ENCODE measurements at places on chromosomes 3 and 15. TPM values are rescaled to one million over a fixed set of nuclear protein-coding genes. Genes with fewer than 3 reads are reported as not detected.

SEMA3G gene
- total RNA-seq, result 6.4 TPM

RAD54L2 gene
- 20.1 TPM for total RNA-seq

PRR20G gene
- total RNA-seq, result not detected

DNASE1L3 gene
- 0.07 TPM for total RNA-seq

PRICKLE2 gene
- total RNA-seq, result 5.3 TPM

UBXN7 gene
- total RNA-seq, result 21.9 TPM

MEGF11 gene
- total RNA-seq, result not detected

ARL8B gene
- 47.3 TPM for total RNA-seq

APBA2 gene
- 42.1 TPM for total RNA-seq

WDR49 gene
- total RNA-seq, result 0.20 TPM

CFAP91 gene
- total RNA-seq, result 0.92 TPM

ST3GAL6 gene
- total RNA-seq, result 27.6 TPM

Data from pulmonary artery endothelial cell (primary cell).